CD4-positive, alpha-beta T cell treated with Interleukin-15 for 4 hours (primary cell): ENCODE measurements at places on chromosomes 5 and 9.

- DNase-seq: no peak
Observed at GRCh38 chr5:160167624-160168165, 48.4 kb upstream of the PWWP2A start.

DNA sequence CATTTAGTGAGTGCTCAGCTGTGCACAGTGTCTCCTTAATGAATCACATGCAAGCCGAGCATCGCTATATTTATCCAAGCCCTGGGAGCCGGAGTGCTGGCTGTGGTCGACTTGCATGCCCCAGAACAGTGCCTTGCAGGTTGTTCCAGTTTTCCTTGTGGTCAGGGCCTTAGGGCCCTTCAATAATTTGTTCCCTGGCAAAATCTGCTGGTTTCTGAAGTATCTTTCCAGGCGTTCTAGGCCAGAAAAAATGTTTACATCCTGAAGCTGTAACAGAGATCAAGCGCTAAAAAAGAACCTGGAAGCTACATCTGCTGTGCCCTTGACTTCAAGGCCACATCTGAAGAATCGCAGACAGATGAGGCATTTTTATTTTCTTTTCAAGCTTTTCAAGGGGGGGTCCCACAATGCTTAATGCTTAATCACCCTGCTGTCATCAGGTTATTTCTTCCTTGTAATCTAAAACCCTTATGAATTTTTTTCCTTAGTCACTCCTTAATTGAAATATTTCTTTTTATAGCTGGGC is 105.8 kb downstream of the DOCK2 start:
- DNase-seq: no peak

DNA sequence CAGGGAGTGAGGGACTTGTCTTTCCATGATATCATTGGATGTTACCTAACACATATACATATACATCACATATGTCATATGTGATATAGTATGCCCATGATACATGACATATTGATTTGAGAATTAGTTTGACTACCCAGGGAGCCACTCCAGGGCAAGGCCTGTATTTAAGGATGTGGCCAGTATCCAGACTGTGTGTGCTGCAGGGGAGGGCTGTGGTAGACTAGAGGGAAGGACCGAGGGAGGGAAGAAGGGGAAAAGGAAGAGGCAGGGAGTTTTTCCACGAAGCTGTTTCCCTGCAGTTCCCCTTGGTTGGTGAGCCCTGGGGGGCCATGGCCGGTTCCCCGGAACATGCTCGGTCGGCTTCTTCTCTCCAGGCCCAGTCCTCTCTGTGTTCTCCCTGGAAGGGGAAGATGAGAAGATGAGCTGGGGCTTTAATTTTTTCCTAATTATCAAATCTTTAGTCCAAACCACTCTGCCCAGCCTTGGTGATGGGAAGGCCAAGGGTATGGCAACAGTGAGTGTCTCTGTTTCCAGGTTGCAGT is 48.7 kb downstream of the NSUN2 start:
- DNase-seq: no peak

DNA sequence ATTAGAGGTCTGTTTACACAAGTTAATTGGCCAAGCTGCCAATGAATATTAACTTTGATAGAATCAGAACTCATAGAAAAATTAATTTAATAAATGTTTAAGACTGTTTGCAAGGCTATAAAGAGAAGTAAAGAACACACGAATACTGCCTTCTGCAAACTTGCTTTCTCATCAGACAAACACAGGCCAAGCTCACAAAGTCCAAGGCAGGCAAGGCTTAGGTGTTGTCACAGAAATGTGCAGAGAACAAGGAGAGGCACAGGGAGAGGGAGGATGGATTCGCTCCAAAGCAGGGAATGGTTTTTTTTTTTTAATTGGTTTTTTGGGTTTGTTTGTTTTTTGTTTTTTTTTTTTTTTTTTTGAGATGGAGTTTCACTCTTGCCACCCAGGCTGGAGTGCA is 43.4 kb downstream of the RETREG1 start:
- no peak for DNase-seq

GRCh38 chr9:103991698-103992097 is 102.4 kb upstream of the SMC2 start:
- DNase-seq: no peak
